ENCODE measurements at places on chromosomes 2 and 18. TPM values are rescaled to one million over a fixed set of nuclear protein-coding genes. Genes with fewer than 3 reads are reported as not detected.

SERPINB4 gene
- total RNA-seq: not detected

VIL1 gene
- total RNA-seq: not detected

IL36G gene
- not detected for total RNA-seq

HES6 gene
- total RNA-seq: 2.5 TPM

SLC9A4 gene
- total RNA-seq: not detected

KCNIP3 gene
- 8.4 TPM for total RNA-seq

ANKRD23 gene
- total RNA-seq: 10.6 TPM

SLC38A11 gene
- total RNA-seq: 0.48 TPM

GCG gene
- total RNA-seq: not detected

CXCR1 gene
- 0.54 TPM for total RNA-seq

GKN2 gene
- total RNA-seq: not detected

SLC30A3 gene
- total RNA-seq: 10.4 TPM

CNOT11 gene
- 33.1 TPM for total RNA-seq

EFHD1 gene
- total RNA-seq: 24.3 TPM

TIA1 gene
- total RNA-seq: 44.3 TPM
